NCI-H748 treated with DMSO at 0.1 percent for 48 hours (cell line): ENCODE measurements at places on chromosomes 4 and X.

GRCh38 chr4:744212-744841, 38.7 kb downstream of the PCGF3 start:
- no peak for DNase-seq

GRCh38 chr4:94976371-94977011, 218.7 kb downstream of the BMPR1B start:
- DNase-seq, result no peak

GRCh38 chr4:127007305-127007704, 625.5 kb upstream of the INTU start:
- DNase-seq, result no peak

- DNase-seq, result no peak
Observed at GRCh38 chr4:185016946-185017758, 1.1 kb upstream of the HELT start.

GRCh38 chrX:99798936-99799335, 611.1 kb downstream of the PCDH19 start:
- no peak for DNase-seq

- DNase-seq, result no peak
Observed at GRCh38 chrX:10282490-10282889, 125.7 kb downstream of the CLCN4 start.

DNA sequence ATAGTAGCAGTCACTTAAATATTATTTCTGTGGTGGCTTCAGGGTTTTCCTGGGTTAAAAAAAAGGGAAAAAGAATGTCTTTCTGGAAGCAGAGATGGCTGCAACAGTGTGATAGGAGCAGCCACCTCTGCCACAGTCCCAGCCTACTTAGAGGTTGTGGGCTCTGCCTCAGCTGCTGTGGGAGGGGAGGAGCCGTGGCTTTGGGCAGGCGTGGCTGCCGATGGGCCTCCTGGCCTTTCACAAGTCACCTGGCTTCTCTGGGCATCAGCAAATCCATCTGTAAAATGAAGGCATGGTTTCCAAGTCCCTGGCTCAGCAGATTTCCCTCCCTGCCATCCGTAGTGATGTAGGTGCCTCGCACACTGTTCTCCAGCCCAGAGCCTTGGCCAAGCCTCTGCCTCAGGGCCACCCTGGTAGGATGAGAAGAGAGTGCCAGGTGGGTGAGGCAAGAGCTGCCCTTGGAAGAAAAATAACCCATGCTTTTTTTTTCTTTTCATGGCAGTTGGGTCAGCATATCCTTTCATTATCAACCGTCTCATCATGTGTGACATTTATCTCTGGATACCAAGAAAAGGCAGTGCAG, 66.1 kb downstream of the PTTG2 start:
- no peak for DNase-seq

DNA sequence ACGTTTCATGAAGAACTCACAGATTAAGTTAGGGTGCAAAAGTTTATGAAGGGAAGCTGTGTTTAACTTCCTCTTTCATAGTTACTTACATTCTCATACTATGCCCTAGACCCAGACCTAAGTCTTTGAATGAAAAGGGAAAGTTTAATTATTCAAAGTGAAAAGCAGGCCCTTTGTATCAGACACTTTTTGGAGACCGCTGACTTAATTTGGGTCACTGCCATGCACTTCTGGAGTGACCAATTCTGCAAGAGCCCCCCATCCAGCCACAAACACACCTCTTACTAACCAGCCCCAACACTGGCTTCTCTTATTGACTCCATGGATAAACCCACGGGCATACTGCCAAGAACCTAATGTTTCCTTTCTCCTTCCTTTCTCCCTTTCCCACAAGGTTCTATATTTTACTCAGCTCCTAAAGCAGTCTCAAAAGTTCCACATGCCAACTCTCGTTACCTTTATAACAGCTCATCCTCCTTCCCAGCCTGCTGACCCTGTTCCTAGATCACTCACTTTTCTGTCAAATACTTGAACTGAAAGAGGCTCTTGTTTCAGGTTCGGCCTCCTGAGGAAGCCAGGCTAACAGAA, 34.5 kb downstream of the ABCE1 start:
- no peak for DNase-seq

DNA sequence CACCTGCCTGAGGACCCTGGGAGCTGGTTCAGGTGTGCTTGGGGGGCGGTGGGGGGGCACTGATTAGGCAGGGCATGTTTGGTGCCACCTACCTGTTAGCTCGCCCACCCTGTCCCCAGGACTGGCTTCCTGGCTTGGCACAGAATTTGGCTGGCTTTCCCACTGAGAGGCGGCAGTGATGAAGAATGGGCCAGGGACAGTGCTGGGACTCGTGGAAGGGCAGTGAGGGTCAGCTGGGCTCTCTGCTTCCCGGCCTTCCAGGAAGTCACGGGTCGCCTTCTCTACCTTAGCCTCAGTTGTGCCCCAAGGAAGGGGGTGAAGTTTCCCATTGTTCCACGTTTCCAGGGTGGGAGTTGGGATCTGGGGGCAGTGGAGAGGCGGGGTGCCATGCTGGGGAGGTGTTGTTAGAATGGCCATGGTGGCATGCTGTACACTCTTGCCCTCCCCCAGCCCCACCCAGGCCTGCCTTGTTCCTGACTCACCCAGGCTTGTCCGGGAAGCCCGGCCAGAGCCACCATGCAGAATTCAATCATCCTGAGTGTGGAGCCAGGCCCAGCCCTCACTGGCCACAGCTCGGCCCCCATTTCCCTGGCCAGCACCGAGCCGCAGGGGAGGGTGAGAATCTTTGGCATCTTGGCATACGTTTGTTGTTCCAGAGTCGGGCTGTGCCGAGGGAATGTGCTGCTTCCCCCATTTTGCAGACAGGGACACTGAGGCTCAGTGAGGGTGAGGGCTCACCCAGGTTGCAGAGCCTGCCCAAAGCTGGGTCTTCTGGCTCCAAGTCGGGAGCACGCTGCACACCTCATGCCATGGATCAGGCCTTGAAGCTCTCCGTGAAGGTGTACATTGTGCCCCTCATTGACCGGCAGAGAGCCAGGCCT, 21.9 kb upstream of the GPR78 start:
- DNase-seq, result no peak
